Stimulated activated CD4-positive, alpha-beta T cell treated with anti-CD3 and anti-CD28 coated beads, TNF-alpha, amount 100 ng/mL, for 24 hours (primary cell): ENCODE measurements at places on chromosomes 2 and 18.

DNA sequence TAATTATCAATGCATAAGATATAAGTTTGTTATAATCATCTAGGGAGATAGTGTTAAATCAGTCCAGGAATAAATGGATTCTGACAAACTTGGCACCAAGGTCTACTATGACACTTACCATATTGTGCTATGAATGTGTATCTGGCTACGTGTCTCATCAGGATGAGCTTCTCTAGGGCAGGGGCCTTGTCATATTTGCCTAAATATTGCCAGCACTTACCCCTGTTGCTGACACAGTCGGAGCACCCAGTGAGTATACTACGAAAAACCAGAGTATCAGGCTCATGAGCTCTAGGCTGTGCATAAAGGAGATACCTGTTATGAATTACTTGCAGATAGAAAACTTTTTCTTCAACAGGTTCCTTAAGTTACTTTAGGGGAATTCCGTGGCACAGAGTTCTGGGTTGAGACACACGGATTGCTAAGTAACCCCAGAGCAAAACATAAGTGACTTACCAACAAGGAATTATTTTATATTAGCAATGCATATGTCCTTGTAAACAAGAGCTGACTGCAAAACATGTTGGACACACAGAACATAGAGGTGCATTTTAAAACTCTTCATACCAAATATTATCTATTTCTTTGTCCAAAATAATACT lies 7.7 kb upstream of the TTC39C start:
- no peak for DNase-seq

GRCh38 chr2:44955593-44956392 lies 14.3 kb downstream of the SIX3 start:
- peak; percentile 79 for DNase-seq

DNA sequence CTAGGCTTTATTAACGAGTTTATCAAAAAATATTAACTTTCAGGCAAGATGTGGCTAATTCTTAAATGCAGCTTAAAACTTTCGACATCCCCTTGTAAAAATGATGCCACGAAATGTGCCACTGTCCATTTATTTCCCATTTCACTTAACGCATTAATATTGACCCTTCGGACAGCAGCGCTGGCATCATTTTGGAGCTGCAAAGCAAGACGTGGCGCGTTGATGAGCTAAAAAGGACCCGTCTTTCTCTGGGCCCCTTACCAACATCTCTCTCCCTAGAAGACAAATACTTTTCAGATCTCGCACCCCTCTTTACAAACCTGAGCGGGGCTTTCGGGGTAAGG lies 367.9 kb downstream of the MTX2 start:
- DNase-seq = no peak

DNA sequence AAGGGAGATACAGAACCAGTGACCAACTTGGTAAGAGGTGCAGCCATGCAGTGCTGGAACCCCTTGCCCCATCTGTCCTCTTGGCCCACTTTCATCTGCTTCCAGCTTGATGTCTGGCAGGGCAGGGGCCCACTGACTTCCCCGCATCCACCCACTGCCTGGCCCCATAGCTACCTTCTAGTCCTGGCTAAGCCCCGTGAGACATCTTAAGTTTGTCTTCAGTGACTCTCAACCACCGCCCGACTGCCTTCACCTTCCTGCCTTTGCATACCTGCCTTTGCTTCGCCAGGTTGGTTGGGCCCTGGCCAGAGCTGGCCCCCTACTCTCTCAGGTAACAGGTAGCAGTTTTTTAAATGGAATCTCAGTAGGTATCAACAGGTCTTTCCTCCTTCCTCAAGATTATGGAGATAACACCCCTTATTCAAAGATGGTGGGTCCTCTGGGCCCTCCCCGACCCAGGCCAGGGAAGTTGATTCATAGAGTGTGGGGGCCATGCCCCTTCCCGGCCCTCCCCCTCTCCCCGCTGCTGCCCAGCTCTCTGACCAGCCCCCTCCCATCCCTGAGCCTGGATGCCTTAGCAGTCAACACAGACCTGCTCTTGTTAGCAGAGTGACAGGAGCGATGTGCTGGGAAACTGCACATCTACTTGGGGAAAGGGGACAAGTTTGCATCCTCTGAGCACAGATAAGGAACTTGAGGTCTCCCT lies 2.8 kb downstream of the ARID5A start:
- no peak for DNase-seq

DNA sequence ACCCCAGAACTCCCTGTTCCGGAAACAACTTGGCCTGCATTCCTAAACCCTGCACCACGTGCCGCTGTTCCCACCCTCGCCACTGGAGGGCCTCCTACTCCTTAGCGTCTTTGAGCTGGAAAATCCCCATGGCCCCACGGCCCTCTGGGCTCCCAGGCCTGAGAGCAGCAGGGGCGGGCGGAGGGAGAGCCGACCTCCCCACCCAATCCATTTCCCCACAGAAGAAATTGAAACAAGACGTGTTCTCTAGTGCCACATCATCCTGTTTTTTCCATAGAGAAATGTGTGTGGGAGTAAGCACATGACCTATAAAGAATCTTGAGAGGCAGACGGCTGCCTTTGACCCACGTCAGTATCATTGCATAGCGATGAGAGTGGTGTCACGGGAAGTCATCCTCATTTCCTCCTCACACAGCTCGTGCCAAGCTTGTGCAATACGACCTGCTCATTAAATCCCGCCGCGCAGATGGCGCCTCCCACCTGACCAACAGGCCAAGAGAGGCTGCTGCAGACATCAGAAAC lies 79.2 kb downstream of the LAMA1 start:
- DNase-seq = no peak

DNA sequence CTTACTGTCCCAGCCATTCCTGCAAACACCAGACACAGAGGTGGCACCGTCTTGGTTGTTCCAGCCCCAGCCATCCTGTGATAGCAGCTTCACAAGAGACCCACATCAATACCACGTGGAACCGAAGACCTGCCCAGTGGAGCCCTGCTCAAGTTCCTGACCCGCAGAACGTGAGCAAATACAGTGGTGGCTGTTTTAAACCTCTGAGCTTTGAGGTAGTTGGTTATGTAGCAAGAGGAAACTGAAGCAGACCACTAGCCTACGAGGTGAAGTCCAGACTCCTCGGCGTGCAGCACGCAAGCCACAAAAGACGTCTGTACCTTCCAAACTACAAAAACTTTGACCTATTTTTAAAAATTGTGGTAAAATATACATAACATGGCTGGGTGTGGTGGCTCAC lies 96.1 kb upstream of the ODC1 start:
- no peak for DNase-seq

- DNase-seq = no peak
Observed at GRCh38 chr18:57975805-57976204, 68.2 kb upstream of the NEDD4L start.

DNA sequence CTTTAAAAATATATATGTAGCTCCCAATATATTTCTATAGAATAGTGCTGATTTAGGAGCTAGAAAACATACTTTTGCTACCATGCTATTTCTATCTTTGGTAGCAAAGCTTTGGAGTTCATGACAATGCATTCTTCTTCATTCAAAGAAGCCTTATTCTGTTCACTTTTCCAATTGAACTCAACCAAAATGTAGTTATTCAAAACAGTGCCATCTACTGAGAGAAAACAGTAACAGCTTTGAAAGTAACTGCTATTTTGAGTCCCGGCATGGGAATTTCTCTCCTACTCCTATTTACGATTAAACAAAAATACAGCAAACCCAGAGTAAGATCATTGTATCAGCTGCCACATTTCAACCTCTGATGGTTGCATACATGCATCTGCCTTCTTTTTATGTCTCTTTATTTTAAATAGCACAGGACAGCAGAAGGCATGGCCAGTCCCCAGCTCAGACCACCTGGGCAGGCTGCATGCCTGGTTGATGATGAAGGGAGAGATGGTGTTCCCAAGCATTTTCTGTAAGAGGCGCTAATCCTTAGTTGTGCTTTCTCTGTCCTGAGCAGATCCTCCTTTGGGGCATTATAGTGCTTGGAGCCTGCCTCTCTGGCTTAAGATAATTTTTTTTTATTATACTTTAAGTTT lies 69.7 kb upstream of the SULT1C3 start:
- DNase-seq = no peak

DNA sequence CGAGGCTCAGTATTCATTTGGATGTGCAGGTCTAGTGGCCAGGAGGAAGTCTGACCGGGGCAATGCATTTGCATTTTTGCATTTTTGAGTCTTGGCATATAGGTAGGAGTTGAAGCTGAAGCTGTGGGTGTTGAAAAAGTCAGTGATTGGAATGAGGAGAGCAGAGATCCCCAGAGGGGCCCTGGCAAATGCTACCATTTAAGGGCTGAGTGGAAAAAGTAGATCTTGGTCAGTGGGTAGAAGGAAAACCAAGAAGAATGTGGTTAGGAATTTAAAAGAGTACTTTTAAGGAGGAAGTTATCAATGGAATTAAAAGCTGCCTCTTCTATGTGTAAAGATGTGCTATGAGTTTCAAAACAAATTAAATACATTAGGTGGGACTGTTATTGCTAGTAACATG lies 143.0 kb downstream of the ZEB2 start:
- no peak for DNase-seq

GRCh38 chr2:233112776-233113452 lies 52.8 kb downstream of the INPP5D start:
- DNase-seq = no peak

GRCh38 chr2:208255557-208256106 lies 761 bp upstream of the IDH1 start:
- DNase-seq = no peak

GRCh38 chr2:120539937-120540718 lies 194.2 kb downstream of the INHBB start:
- no peak for DNase-seq
